A549 treated with dexamethasone at 1 μM for 4 hours (cell line): ENCODE measurements at places on chromosomes 12 and 14. TPM values are rescaled to one million over a fixed set of nuclear protein-coding genes. Genes with fewer than 3 reads are reported as not detected.

SLC6A13 gene
- total RNA-seq, result 0.16 to 0.47 TPM (median 0.24 TPM) in 5 replicates

ATL1 gene
- total RNA-seq, result 4.8 to 6.5 TPM (median 5.5 TPM) in 5 replicates

SMCO2 gene
- total RNA-seq, result 0.11 to 0.24 TPM in 2 of 5 replicates, not detected in the others

FGF6 gene
- total RNA-seq, result not detected in 5 replicates

RAD9B gene
- 0.19 to 0.30 TPM (median 0.23 TPM) in 5 replicates for total RNA-seq

PROX2 gene
- not detected in 5 replicates for total RNA-seq

KRT71 gene
- total RNA-seq, result 0.06 TPM in 1 of 5 replicates, not detected in the others
